ENCODE measurements at places on chromosomes 16 and 17.

DNA sequence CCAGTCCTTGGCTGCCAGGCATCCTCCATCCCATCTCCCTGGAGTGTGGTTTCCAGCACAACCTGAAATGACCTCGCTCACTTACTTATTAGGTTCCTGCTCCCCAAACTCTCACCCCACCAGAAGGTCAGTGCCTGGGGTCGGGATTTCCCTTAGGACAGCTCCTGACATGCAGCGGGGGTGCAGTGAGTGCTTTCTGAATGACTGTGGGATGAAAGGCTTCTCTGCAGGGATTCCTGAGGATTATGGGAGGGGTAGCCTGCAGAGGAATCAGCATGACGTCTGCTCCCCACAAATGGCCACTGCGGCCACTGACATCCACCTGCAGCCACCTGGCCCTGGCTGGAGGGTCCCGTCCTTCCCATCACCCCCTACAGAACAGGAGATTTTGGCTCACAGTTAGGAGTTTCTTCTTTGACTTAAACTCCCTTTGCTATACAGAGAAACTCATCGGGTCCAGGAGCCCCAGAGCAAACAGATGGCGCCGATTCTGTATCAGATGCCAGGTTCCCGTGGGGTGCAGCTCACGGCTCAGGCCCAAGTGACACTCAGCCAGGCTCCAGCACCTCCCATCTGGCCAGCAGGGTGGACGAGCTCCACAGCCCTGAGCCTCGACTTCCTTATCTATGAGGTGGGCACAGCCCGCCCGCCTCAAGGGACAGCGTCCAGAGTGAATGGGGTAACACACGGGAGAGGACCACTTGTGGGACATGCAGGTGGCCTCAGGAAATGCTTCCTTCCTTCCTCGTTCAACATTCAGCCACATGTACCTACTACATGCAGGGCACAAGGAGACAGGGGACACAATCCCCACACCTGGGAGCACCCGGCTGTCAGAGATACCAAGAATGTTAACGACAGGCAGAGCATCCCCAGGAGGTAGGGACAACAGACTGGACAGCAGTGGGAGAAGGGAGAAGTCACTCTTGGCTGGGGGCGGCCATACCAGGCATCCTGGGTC lies 69.8 kb downstream of the RMI2 start:
- H3K4me3 ChIP-seq: no peak overlapping the region
- H3K27ac ChIP-seq: no peak overlapping the region
- H3K36me3 ChIP-seq: no peaks in the 10 kb centered on the region
- H3K4me1 ChIP-seq: peaks cover 5% of the 10 kb centered on the region

DNA sequence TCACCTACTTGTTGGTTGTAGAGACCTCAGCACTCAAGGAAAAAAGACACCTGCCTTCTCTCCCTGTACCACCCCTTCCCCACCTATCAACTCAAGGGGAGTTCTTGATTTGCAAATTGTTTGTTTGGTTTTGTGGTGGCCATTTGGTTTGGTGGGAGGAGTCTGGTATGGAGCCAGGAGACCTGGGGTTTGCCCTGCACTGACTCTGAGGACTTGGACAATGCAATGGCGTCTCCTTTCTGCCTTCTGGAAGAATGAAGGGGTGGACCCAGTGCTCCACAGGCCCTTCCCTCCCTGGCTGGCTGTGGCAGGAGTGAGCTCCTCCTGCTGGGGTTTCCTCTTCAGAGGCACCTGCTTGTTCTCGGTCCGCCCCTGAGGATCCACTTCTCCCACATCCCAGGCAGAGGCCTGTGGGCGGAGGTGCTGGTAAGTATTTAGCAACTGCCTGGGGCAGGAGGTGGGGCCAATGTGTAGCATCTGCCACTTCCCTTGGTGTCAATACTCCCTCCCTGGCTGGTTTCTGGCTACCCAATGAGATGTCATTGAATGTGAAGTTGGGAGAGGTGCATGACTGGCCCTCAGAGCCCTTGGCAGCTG lies 164.5 kb downstream of the NTN1 start:
- H3K4me3 ChIP-seq: no peak overlapping the region
- no peak overlapping the region for H3K27ac ChIP-seq
- no peaks in the 10 kb centered on the region for H3K36me3 ChIP-seq

- H3K4me1 ChIP-seq: no peaks in the 10 kb centered on the region
- H3K36me3 ChIP-seq: no peaks in the 10 kb centered on the region
- no peak overlapping the region for H3K27ac ChIP-seq
- no peak for DNase-seq
Observed at GRCh38 chr17:41555105-41555887, 16.6 kb downstream of the KRT9 start.

DNA sequence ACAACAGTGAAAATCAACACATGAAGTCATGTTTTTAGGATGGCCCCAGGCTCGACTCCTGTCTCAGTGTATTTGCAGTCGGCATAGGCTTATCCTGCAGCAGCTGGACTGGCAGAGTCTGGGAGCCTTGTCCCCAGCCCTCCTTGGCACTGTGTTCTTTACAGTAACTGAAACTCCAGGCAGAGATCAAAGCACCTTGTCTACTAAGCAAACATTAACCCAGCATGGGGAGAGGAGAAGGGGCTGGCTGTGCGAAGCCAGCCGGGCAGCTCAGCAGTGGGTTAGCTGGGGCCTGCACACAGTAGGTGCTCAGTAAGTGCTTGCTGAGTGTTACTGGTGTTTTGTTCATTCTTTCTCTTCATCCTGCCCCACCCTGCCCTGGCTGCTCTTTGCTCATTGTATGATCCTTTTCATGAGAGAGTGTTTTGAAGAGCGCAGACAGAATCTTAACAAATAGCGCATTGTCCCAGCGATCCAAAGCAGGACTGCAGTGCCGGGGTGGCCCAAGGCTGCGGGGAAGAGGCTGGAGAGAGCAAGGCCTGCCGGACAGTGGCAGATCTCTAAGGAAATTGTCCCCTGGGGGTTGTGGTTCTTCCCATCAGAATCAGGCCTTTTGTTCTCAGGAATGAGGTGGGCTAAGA lies 23.5 kb upstream of the ITGB4 start:
- peaks cover 29% of the 10 kb centered on the region for H3K4me1 ChIP-seq
- peak overlapping the region; percentile 2 for H3K27ac ChIP-seq
- H3K27me3 ChIP-seq: no peaks in the 10 kb centered on the region
- H3K36me3 ChIP-seq: peaks cover 28% of the 10 kb centered on the region
- no peak for DNase-seq
- H3K4me3 ChIP-seq: no peak overlapping the region

GRCh38 chr17:80925688-80926335 lies 65.8 kb upstream of the CHMP6 start:
- H3K36me3 ChIP-seq: peaks cover 15% of the 10 kb centered on the region
- no peak for DNase-seq
- no peaks in the 10 kb centered on the region for H3K27me3 ChIP-seq
- no peak overlapping the region for H3K4me3 ChIP-seq
- H3K4me1 ChIP-seq: no peaks in the 10 kb centered on the region

Measured in thyroid gland (tissue), 4 donors.